Ureter (tissue), 1 donor: ENCODE measurements at places on chromosomes 12 and 14.
A peak's percentile ranks its signal among the peaks of the same experiment; 100 is the strongest.

- DNase-seq: no peak
Observed at GRCh38 chr14:92670160-92670559, 78.3 kb downstream of the LGMN start.

- DNase-seq: no peak
Observed at GRCh38 chr12:37547611-37548010, 769.0 kb upstream of the ALG10B start.

DNA sequence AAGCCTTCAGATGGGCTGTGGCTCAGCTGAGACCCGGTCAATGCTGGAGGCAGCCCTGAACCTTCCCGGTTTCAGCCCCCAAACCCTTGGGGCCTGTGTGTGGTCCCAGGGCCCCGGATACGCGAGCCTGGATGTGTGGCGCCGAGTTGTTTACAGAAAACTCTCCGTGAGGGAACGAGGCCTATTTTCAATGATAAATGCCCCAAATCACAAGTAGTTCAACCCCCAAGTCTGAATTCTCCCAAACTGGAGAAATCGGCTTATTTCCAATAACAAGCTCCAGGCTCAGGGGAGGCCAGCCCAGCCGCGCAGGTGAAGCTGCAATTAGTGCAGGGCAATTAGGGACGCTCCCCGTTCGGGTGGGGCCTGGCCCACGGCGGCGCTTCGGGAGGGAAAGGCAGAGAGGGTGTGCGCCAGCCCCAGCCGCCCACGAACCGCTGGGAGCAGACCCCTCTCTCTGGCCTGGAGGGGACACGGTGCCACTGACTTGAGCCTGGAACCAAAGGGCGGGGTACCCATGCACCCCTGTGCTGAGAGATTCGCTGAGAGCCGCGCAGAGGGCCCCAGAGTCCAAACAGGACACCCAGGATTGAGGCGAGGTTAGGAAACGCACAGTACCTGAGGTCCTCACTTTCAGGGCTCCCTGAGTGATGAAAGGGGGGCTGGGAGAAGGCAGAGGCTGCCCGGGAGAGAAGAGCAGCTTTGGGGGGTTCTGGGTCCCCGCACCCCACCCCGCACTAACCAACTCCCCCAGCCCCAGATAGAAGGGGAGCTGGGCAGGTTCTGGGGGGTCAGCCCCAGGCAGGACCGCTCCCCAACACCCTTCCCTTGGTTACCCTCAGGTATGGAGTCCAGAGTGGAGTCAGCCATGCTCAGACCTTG is 14.2 kb upstream of the ANKRD9 start:
- no peak for DNase-seq

- DNase-seq: no peak
Observed at GRCh38 chr12:19867151-19867550, 427.9 kb downstream of the AEBP2 start.

DNA sequence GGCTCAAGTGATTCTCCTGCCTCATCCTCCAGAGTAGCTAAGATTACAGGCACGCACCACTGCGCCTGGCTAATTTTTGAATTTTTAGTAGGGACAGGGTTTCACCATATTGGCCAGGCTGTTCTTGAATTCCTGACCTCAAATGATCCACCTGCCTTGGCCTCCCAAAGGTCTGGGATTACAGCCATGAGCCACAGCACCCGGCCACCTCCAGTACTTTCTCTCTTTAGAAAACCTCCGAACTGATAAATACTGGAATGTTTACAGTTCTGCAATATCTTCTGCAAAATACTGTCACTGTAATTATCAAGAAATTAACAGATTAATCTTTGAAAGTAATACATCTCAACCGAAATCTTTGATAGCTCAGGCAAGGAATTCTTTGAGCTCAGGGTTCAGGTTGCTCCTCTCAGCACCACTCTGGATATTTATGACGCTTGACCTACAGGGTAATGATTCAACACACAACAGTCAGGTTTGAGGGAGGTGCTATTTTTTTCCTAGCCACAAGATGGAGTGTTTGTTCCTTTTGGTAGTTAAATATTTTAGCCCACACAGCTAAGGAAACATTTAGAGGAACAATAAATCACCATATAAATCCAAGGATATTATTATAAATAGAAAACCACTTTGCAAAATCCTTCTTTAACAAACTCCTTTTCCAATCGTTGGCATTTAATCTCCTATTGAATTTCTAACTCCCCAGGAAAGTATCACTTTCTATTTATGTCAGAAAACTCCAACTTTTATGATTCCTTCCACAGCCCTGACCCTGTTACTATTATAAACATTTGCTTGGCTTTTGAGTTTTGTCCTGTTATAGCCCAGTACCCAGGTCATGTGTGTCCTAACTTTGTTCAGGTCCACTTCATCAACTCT is 48.6 kb upstream of the GTF2A1 start:
- DNase-seq: peak; percentile 52

DNA sequence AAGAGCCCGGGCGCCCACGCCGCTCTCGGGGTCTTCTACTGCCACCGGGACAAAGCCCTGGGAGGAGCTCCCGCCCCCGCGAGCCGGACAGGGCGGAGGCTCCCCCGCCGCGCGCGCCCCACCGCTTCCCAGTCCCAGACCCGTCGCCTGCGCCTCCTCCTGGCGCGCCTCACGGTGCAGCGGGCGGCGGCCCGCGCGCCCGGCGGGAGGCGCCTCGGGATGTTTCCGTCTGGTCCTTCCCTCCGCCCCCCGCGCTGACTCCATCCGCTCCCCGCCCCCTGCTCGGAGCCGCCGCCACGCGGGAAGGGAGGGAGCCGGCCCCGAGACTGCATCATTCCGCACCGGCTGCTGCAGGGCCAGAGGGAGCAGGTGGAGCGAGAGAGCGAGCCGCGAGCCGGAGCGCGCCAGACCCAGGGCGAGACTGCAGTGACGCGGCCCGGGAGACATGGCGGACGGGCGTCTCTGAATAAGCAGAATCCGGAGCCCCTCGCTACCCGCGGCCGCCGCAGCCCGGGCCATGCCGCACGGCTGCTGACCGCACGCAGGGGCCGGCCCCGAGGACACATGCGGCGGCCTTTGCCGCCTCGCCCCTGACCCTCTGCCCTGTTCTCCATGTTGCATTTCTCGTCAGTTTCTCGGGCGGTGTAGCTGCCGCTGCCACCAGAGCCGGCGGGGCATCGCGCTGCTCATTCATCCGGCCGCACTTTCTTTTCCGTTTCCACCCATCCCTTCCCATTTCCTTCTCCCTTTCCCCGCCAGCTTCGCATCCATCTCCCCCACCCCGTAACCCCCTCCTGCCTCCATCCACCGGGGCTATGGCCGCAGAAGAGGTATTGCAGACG is at the start of gene BICD1:
Gene BICD1 (plus strand): TSS at position 331 of the 842 bp plus-strand sequence. CDS start 485 bp downstream, at position 816.
- peak; percentile 89 for DNase-seq

DNA sequence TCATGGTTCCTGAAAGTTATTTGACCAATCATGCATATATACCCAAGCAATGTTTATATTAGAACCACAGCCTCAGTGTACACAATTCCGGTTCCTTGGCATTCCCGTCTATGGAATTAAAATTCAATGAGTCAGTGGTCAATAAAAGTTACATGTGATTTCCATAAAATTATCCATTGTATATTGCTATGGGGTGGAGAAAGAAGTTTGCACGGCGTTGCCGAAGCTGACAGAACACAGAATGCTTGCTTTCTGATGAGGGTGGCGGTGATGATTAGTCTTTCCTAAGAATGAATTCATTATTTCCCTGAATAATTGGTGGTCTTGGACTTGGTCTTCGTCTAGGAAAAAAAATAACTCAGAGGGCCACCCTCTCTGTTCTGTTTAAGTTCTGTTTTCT is 214.1 kb downstream of the ANO2 start:
- no peak for DNase-seq

DNA sequence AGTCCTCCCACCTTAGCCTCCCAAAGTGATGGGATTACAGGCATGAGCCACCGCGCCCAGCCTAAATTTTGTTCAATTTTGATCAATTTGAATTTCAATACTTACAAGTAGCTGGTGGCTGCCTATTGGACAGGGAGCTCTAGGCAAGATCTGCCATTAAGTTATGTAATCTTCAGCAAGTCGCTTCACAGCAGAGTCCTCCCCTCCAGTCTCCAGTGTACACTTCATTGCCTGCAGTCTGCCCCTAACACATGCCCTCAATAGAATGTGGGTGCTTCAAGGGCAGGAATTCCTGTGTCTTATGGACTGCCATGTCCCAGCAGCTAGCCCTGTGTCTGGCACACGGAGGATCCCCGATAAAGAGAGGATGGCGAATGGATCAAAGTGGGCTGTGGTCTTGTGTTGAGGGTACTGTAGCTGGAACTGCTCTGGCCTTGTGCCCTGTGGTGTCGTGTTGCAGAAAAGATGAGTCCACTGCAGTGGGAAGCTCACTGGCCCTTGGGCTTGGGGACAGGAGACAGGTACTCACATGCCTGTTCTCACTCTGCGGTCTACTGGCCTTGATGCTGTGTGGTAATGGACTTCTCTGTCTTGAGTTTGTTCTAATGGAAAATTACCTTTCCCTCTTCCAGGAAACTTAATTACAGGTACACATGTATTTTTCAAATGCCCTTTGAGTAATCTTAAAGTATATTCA is 67.6 kb downstream of the TECPR2 start:
- no peak for DNase-seq

DNA sequence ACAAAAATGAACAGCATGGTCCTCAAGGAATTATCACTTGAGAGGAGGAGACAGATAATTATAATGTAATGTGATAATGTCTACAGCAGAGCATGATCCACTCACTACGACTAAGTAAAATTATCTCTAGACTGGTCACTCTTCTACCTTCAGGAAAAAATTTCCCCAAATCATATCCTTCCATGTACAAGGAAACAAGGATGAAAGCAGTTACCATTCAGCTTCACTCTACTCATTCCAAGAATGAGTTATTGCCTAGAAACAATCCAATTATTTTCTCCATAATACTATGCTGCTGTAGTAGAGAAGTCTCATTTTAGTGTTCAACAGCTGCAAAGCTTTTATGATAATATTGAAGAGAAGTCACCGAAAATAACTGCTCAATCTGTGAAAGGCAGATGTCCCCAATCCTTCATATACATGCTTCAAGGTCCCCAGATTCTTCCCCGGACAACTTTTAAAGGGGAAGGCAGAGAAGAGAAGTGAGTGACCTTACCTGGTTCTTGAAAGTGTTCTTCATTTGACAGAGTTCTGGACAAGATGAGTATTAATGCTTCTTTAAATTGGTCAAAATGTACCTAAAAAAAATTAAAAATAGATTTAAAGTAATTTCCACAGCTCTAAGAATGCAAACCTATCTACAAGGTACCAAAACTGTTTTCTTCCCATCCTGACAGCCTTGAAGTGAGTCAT is 24.6 kb downstream of the NIN start:
- DNase-seq: no peak

GRCh38 chr12:79444089-79444488 is 246.7 kb downstream of the PAWR start:
- DNase-seq: no peak

DNA sequence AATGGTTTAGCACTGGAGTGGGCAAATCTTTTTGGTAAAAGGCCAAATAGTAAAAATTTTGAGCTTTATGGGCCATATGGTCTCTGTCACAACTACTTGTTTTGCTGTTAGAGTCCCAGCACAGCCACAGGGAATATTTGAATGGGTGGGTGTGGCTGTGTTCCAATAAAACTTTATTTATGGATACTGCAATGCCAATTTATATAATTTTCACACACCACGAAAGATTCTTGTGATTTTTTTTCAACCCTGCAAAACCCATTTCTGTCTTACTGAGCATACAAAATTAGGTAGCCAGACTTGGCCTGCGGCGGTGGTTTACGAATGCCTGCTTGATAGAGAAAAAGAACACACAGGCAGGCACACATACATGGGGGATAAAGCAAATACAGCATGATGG is 28.3 kb downstream of the TMEM120B start:
- DNase-seq: no peak

GRCh38 chr14:22623047-22623446 is 21.1 kb downstream of the OR6J1 start:
- no peak for DNase-seq

GRCh38 chr12:18382236-18382885 is 121.0 kb downstream of the PIK3C2G start:
- DNase-seq: no peak

- no peak for DNase-seq
Observed at GRCh38 chr12:44077294-44077693, 241.4 kb downstream of the TMEM117 start.

DNA sequence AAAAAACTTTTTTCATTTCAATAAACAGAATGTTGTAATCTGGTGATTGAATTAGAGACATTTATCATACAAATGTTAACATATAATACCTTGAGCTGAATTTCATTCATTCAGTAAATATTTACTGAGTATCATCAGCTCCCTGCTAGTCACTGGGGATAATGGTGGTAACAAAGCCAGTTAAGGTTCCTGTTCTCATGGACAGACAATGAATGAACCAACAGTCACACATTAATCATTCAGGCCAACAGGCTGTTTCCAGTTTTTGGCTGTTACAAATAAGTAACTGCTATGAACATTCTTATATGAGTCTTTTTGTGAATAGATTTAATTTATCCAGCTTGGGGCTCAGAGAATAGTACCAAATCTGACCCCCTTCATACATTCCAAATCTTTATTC is 13.5 kb downstream of the EXD2 start:
- DNase-seq: no peak

GRCh38 chr14:96088074-96088473 is 48.9 kb downstream of the C14orf132 start:
- no peak for DNase-seq

DNA sequence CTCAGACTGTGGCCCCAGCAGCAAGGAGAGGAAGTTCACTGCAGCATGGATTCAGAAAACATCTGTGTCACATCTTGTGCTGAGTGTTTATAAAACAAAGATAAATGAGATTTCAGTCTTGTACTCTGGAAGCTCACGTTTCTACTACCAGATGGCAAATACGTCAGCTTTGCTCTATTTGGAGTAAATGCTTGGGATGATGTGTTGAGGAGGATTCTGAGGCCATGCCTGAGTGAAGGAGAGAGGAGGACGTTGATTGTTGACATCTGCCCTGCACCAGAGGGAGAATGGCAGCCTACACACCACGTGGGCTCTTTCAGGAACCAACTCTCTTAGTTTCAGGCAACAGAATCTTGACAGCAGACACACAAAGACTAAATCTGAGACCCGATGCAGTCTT is 188.9 kb downstream of the TMEM132C start:
- DNase-seq: no peak

- no peak for DNase-seq
Observed at GRCh38 chr12:2642176-2642892, 152.4 kb upstream of the FKBP4 start.

DNA sequence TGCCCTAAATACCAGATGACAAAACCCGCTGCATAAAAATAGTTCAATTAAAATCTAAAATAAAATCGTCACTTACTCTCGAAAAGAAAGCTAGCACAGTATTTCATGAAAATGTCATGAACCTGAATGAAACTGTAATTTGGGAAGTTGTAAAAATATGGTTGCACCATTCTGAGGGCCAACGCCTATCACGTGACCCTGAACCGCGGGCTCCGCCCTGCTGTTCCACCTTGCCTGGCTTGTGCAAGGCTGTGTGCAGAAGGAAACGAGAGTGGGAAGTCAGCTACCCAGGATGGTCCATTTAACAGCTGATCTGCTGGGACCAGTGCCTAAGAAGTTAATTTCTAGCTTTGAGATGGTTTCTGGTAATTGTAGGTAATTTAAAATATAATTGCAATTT is 91.7 kb upstream of the BMP4 start:
- no peak for DNase-seq
